Endothelial cell of umbilical vein (primary cell): ENCODE measurements at places on chromosomes 4 and X. TPM values are rescaled to one million over a fixed set of nuclear protein-coding genes. Genes with fewer than 3 reads are reported as not detected.
A peak's percentile ranks its signal among the peaks of the same experiment; 100 is the strongest.

- no peak for DNase-seq
Observed at GRCh38 chrX:153717445-153717844, 6.7 kb downstream of the BCAP31 start.

GRCh38 chr4:94763500-94763899 lies 5.7 kb downstream of the BMPR1B start:
- no peak for DNase-seq

DNA sequence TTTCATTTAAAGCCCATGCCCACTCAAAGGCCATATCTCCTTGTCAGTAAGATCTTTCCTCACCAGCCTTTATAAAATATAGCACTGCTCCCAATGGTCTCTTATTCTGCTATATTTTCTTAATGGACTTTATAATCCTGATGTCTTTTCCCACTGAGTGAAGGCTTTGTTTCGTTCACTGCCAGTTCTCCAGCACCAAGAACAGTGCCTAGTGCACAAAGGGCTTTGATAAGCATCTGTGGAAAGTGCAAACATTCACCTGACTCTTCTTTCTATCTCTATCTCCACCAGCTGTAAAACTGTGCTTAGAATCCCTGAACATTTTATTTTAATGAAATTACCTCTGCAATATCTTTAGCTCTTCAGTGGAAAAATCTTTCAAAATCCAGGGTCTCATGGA lies 573.9 kb upstream of the MAGEB2 start:
- no peak for DNase-seq

DNA sequence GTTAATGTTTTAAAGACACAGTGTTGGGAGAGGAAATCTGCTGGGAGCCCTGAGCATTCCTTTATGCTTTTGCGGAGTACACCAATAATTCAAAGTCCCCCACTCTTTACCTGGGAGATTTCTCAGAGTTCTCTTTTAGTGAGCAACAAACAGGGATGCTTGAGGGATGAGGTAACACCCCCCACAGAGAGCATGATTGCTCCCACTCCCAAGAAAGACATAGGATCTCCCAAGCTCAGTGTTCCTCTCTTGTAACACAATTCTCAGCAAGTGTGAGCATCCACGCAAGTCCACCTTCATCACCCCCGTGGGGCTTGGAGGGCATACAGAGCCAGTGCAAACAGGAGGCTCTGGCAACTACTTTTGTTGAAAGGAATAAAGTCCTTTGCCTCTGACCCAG lies 36.1 kb downstream of the GSPT2 start:
- DNase-seq: no peak

DNA sequence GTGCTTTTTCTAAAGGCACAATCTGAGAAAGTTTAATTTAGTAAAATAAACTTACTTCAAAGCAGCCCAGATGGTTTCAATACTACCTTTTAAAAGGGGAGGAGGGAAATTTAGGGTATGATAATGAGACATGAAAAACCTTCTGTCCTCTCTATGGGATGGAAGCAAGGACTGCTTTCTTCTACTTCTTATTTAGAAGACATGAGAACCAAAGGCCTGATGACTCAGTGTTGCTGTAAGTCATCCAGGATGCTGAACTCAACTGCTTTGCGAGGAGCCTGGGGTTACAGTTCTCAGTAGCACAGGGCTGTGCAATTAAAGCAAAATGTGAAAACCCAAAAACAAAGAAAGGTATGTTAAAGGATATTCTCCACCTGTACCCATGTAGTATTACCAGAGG lies 140.8 kb upstream of the EDNRA start:
- DNase-seq: peak; percentile 61

GRCh38 chr4:86872135-86872534 lies 20.1 kb downstream of the C4orf36 start:
- DNase-seq: no peak

GRCh38 chrX:139831675-139832456 lies 101.0 kb downstream of the ATP11C start:
- DNase-seq: peak; percentile 73

DNA sequence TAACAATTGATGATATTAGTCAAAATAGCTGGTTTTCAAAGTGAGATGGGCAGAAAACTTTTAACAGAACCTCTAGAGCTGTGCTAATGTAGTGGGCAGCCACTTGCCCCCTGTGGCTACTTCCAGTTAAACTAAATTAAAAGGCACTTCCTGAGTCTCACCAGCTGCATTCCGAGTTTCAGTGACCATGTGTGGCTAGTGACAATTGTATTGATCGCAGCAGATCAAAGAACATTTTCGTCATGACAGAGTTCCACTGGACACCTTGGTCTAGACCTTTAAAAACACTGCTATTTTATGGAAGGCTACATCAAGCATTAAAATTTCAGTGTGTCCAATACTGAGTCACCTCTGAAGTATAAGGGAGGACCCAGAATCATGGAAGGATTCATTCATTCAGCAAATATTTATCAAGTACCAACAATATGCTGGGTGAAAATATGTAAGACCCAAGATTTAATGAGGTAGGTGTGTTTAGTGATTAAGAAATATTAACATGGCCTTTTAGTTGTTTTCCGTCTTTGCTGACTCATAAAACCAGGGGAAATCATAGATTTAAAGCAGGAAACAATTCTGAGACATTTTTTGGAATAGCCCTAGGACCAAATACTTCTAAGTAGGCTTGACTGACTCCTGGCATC lies 5.1 kb upstream of the FAT1 start:
- no peak for DNase-seq

SSX4B gene
- not detected in 2 replicates for polyA plus RNA-seq

MAP3K15 gene
- 0.01 and 0.03 TPM in 2 replicates for polyA plus RNA-seq

DDX53 gene
- not detected in 2 replicates for polyA plus RNA-seq

GC gene
- polyA plus RNA-seq: not detected in 2 replicates

TEX13D gene
- polyA plus RNA-seq: not detected in 2 replicates

CLTRN gene
- polyA plus RNA-seq: 0.04 TPM in 1 of 2 replicates, not detected in the other
